Fibroblast of lung (primary cell): ENCODE measurements at places on chromosomes 6 and 20. TPM values are rescaled to one million over a fixed set of nuclear protein-coding genes. Genes with fewer than 3 reads are reported as not detected.

DNA sequence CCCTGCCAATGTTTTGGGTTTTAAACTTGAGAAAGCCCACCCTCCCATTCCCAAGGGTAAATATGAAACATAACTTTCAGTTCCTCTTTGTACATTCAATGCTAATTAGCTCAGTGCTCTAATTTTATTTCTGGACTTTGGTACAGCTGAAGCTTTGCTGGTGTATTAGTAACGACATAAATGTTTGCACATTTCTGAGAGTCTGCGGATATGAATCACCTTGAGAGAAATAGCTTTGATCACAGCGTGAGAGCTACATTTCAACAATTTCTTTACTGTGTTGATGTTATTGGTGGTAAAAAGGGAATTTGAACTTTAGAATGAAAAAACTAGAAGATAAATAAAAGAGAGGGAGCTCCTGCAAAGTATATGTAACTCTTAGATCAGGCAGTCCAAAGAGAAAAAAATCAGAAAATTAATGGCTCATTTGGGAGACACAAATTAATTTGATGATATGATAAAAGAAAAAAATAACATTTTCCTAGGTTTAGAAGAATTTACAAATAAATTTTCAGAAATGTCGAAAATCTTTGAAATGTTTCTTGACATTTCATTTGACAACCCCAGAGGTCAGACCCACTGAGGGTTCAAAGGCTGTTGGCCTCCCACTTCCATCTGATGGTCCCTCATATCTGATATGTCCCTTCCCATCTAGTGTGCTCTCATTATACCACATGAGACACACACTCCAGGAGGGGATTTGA, 38.5 kb upstream of the CAP2 start:
- peak; percentile 8 for DNase-seq

DNA sequence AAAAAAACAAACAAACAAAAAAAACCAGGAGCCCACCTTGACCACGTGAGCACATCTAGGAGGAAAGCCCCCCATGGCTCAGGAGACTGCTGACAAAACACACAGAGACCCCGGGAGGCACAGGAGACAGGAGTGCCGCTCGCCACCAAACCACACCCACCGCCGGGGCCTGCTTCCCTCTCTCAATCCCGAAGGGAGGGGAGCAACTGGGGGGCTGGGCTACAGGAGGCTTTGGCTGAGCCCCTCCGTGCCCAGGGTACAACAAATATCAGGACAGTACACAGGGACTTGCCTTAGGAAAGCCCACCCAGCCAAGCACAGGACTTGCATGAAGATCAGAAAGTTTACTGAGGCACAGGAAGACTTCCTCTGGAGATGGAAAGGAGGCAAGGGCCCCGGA, 102.5 kb downstream of the TAF4 start:
- no peak for DNase-seq

- no peak for DNase-seq
These were observed 1.5 kb upstream of the ARFGEF2 start for GRCh38 chr20:48919882-48920526.

DNA sequence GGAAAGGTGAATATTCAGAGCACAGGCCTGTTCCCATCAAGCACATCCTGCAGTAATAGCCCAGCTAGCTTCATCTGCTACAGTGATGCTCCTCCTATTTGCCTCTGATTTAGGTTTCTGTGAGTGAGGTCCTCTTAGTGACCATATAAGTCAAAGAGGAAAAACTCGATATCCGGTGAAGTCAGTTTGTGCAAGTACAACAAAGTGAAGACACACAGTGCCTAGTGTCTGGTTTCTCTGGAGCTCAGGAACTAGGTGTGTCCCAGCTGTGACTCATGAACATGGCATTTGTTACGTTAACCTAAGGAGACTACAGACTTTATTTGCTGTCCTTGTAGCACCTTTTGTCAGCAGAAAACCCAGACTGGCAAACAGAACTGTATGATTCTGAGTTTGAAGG, 33.9 kb downstream of the EDN1 start:
- DNase-seq, result peak; percentile 90

GRCh38 chr6:109628158-109629000, 62.6 kb downstream of the AK9 start:
- DNase-seq, result no peak

- DNase-seq, result no peak
These were observed 413.2 kb downstream of the CDH26 start for GRCh38 chr20:60371384-60371783.

DNA sequence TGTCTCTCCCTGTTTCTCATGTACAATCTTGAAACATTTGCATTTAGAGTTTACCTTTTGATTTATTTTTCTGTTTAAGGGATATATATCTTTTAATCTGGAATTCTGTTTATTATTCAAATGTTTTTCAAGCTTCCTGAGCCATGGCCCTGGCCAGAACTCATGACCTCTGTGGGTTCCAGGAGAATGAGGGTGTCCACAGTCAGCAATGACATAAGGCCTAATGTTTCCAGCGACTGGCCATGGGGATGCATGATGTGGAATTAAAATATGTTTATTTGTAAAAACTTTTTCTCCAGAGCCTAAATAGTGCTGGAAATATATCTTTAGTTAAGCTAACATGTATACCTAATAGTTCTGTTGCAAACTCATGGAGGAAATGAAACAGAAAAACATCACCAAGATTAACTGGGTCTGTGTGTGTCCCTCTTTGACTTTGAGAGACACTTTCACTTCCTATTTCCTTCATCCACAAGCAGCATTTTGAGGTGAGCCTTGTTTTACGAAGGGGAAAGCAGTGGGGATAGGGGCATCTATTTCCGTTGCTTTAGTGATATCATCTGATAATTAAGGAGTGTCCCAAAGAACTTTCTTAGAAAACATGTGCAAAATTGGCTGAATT, 87.6 kb downstream of the SMOC2 start:
- peak; percentile 36 for DNase-seq

DNA sequence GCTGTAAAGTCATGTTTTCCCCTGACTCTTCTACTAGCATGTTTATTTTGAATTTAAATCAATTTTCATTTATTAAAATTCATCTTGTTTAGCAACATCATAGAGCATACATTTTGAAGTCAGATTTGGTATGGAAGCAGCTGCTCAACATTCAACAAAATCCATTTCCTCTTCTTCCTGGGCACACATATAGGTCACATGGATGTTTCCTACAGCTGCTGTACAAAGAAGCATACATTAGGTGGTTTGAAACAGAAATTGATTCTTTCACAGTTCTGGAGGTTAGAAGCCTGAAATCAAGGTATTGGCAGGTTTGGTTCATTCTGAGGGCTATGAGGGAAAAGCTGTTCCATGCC, 495.2 kb downstream of the RFPL4B start:
- no peak for DNase-seq

GRCh38 chr20:61105395-61105794, 146.7 kb upstream of the CDH4 start:
- no peak for DNase-seq

DNA sequence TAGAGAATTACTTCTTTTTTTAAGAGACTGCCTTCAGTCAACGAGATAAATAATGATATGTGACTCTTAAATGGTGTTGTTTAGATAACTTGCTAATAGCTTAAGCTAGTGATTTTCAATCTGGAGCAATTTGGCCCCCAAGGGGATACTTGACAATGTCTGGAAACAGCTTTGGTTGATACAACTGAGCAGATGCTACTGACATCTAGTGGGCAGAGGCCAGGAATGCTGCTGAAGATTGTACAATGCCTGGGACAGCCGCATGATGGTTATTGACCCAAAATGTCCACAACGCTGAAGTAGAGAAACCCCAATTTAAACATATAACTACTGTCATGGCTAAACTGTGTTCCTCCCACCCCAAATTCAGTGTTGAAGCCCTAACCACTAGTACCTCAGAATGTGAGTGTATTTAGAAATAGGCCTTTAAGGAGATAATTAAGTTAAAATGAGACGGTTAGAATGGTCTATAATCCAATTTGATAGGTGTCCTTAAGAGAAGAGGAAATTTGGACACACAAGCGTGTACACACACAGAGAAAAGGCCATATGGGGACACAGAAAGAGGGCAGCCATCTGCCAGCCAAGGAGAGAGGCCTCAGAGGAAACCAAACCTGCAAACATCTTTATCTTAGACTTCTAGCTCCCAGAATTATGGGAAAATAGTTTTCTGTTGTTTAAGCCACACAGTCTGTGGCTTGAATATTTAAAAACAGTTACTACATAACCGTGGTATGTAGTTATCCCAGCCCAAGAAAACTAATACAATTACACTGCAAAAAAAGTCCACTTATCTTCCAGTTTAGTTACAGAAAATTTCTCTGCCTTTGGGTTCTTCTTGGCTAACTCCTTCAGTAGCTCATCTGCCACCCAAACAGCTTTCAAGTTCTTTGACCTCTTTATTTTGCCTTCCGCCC, 22.2 kb downstream of the RWDD2A start:
- DNase-seq, result peak; percentile 81

DNA sequence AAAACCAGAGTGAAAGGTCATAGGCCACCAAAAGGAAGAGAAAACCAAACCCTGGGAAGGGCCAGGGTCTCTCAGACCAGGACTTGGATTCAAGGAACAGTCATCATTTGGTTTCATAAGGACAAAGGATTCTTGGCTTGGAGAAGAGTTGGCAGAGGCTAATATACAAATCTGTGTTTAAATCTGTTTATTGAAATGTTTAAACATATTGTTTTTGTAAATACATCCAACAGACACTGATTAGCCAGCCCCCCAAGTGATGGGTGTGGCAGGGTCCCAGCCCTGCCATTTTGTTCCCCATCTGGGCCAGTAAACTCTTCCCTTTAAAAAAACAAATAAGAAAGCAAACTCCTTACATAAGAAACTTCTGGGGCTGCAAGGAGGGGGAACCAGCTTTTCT, 6.1 kb upstream of the ZNF831 start:
- DNase-seq, result no peak

GRCh38 chr6:11350294-11350693, 117.8 kb upstream of the NEDD9 start:
- DNase-seq, result no peak

DNA sequence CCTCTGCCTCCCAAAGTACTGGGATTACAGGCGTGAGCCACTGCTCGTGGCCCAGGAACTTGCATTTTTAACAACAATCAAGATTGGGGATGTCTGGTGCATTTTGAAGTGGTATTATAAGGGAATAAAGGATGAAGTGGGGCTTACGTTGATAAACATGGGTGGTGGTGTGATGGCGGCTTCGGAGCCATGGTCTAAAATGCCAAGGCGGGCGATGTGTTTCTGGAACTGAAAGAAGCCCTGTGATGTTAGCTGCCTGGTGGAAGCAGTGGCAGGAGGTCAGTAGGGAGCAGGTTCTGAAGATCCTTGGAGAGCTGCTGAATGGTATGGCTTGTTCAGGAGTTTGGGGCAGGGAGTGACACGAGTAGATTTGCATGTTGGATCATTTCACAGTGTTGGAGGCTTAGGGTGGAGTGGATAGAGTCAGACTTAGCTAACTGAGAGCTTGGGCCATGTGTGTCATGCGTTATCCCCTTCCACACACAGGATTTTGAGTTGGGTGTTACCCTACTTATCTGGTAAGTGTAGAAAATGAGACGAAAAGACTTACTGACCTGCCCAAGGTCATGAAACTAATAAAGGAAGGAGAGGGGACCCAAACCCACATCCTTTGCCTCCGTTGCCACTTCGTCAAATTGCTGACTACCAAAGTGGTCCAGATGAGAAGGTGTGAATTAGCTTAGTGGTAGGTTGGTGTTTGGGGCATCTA, 1.5 kb downstream of the NELFCD start:
- DNase-seq, result no peak

The PRDM13 gene
- total RNA-seq, result not detected in 2 replicates

The DEFB125 gene
- not detected in 2 replicates for total RNA-seq

The CFAP61 gene
- total RNA-seq, result 0.26 TPM in 1 of 2 replicates, not detected in the other

The CPNE5 gene
- total RNA-seq, result 0.26 TPM in 1 of 2 replicates, not detected in the other

The ME1 gene
- 22.1 and 44.3 TPM in 2 replicates for total RNA-seq

The ABRACL gene
- 19.7 and 29.8 TPM in 2 replicates for total RNA-seq

The RNF182 gene
- total RNA-seq, result 2.5 and 2.6 TPM in 2 replicates

The PTK6 gene
- total RNA-seq, result under 0.01 and 0.17 TPM in 2 replicates

The PLCB4 gene
- 3.6 and 13.7 TPM in 2 replicates for total RNA-seq

The MRAP2 gene
- total RNA-seq, result under 0.01 and 0.17 TPM in 2 replicates

The SLC22A23 gene
- total RNA-seq, result 3.0 and 5.1 TPM in 2 replicates

The HLA-DPB1 gene
- total RNA-seq, result 1.3 and 5.4 TPM in 2 replicates
